ENCODE measurements at places on chromosomes 13 and 19.

DNA sequence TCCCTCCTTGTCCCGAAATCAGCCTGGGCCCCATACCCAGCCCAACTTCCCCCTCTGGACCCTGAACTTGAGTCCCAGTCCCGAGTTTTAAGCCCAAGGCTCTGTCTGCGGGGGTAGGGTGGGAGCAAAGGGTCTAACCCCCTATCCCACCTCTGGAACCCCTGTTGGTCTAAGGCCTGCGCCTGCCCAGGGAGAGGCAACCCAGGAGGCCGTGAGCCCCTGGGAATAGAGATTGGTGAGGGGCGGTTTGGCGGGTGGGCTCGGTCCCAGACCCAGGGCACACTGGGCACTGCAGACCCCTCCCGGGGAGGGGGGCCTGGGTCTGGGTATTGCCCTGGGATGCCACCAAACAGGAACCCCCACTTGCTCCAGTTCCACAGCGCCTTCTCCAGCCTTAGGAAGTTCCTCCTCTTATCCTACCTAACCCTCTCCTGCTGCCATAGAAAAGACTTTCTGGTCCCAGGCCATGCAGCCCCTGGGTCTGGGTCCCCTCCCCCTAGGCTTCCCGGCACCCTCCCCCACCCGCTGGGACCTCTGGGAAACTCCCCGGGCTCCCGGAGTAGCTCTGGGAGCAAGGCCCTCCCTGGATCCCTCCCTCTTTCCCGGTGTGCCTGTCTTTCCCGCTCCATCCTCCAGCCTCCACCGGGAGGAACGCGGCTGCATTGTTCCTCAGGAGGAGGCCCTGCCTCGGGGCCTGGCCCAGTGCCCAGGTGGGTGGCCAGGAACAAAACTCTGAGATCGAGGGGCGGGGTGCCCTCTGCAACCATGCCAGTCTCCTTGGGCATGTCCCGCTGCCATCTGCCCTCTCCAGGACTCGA lies 33.6 kb upstream of the NANOS3 start:
- no peak for DNase-seq

GRCh38 chr19:45070861-45071544 lies 5.3 kb downstream of the ZNF296 start:
- peak; percentile 60 for DNase-seq

- no peak for DNase-seq
Measured at GRCh38 chr13:93765062-93765461, 538.5 kb downstream of the GPC6 start.

DNA sequence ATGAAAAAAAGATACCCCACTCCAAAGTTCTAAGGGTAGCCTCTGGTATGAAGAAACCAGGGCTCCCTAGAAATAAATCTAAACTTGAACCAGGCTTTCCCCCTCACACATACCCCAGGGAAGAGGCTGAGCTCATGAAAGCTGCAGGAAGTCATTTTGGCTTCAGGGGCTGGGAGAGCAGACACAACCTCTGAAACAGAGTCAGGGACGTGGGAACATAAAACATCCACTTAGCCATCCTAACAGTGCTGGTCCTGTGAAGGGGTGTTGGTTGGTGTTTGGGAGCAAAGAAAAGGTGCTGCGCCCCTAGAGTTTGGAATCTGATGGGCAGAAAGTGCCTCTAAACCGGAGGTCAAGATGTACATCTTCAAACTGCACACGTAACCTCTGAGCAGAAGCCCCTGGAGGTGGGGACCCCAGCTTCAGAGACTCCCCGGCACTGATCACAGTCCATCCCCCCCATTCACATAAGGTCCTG lies 15.8 kb downstream of the RAB3D start:
- DNase-seq: no peak

GRCh38 chr13:113805431-113806103 lies 46.5 kb downstream of the TMEM255B start:
- DNase-seq: no peak

GRCh38 chr13:111908981-111909380 lies 158.0 kb upstream of the SOX1 start:
- no peak for DNase-seq

- no peak for DNase-seq
Measured at GRCh38 chr13:30107121-30107520, 200.2 kb downstream of the KATNAL1 start.

- no peak for DNase-seq
Measured at GRCh38 chr19:46068345-46069258, 27.8 kb upstream of the IGFL4 start.

GRCh38 chr19:14916848-14917247 lies 24.4 kb upstream of the OR7C2 start:
- DNase-seq: peak; percentile 50

DNA sequence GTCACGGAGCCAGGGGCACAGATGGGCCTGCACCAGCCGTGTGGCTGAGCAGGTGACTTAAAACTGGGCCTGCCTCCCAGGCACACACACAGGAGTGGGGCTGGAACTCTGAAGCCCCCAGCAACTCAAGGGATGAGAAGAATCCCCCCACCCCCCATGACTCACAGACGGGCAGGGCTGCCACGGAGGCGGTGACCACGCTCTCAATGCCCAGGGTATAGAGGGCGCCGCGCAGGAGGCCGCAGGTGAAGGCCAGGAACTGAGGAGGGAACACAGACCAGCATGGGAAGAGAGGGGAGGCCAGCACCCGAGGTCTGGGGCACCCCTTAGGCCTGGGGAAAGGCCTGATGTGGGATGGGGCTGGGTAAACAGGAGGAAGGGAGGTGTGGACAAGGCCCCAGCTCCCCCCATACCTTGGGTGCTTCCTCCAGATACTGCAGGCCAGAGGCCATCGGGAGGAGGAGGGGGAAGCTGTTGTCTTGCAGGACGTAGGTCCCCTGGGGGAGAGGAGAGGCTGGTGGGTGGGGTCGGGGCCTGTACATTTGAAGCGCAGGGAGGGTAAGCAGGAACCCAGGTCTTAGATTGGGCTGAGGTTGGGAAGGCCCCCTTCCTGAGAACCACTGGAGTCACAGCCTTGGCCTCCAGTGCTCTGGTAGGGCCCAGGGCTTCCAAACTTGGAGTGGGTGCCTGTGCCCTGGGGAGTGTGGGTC lies 3.1 kb upstream of the NKPD1 start:
- DNase-seq: no peak

DNA sequence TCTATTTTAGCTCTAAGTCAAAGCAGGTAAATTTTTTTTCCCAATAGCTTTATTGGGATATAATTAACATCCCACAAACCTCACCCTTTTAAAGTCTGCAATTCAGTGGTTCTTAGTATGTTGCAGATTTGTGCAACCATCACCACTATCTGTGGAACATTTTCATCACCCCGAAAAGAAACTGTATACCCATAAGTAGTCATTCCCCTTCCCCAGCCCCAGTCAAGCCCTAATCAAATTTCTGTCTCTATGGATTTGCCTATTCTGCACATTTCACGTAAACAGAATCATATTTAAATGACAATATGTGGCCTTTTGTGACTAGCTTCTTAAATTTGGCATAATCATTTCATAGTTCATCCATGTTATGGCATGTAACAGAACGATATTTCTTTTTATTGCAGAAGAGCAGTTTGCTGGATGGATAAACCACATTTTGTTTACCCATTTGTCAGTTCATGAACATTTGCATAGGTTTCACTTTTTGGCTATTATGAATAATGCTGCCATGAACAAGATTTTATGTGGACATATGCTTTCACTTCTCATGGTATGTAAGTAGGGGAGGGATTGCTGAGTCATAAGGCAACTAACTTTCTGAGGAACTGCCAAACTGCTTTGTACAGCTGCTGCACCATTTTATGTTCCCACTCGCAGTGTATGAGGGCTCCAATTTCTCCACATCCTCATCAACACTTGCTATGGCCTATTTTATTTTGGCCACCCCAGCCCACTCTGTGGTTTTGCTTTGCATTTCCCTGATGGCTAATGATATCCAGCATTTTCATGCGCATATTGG lies 10.9 kb downstream of the SLC46A3 start:
- peak; percentile 44 for DNase-seq

DNA sequence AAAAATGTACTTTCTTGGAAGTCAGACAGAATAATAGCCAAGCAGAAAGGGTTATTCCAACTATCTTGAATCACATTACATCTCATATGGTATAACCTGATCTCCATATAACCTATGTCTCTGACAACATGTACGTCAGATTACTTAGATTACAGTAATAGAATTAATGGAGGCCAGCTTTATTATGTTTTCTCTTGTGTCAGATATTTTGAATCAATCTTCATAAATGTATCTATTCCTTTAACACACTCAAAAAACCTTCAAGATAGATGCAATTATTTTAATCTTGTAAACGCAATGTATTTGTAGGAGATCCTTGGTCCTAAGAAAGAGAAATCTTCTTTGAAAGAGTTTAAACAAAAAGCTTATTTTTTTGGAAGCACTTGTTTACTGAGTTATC lies 188.4 kb upstream of the KLF12 start:
- DNase-seq: no peak

DNA sequence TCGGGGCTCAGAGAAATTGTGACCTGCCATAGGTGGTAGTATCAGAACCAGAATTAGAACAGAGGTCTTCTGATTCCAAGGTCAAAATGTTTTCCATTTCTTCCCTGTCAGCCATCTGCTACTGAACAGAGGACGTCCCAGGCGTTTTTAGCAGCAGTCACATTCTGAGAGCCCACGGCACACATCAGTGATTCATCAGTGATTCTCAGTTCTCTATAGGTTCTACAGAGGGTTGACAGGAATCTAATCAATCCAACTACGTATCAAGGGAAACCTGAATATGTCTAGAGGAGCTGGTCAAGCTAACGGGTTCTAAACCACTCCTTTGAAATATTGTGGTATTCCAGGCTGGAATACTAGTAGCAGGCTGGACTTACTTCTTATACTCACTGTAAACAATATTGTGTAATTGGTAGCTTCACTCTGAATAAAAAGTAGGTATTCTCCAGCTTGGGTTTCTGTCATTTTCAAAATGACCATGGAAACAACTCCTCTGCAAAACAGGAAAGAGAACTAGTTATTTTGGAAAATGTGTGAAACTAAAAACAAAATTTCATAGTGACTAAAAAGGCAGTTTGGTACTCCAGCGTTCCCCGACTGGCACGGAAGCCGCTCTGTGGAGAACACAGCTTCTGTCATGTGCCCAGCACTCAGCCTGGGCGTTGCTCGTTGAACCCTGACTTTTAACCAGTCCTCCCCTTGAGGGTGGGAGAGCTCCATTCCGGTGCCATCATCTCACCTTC lies 43.2 kb downstream of the FLT3 start:
- no peak for DNase-seq

DNA sequence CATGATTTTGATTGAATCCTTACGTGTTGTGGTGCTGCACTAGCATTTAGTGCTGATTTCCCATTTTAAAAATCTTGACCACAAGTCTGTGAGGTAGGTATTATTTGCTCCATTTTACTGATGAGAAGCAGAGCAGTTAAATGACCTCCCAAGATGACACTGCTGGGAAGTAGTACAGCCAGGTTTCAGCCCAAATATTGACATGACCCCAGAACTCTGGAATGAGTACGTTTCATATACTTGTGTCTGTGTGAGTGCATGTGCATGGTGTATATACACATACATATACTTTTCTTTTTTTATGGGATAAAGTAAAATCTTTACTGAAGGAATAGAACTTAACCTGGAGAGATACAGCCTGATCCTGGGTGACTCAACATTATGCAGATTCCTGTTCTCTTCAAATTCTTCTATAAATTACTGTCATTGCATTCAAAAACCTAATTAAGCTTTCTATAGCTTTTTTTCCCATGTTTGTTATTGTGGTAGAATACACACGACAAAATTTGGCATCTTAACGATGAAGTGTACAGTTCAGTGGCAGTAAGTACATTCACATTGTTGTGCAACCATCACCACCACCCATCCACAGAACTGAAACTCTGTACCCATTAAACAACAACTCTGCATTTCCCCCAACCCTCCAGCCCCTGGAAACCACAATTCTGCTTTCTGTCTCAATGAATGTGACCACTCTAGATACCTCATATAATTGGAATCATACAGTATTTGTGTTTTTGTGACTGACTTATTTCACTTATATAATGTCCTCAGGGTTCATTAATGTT lies 311.9 kb downstream of the MTUS2 start:
- no peak for DNase-seq

GRCh38 chr13:44224450-44225149 lies 149.0 kb upstream of the SERP2 start:
- DNase-seq: no peak

- DNase-seq: no peak
Measured at GRCh38 chr13:30926781-30927180, 5.7 kb upstream of the TEX26 start.
